ENCODE measurements at places on chromosomes 11 and 22.
A peak's percentile ranks its signal among the peaks of the same experiment; 100 is the strongest.

- DNase-seq: no peak
Observed at GRCh38 chr11:71188886-71189767, 63.2 kb downstream of the SHANK2 start.

DNA sequence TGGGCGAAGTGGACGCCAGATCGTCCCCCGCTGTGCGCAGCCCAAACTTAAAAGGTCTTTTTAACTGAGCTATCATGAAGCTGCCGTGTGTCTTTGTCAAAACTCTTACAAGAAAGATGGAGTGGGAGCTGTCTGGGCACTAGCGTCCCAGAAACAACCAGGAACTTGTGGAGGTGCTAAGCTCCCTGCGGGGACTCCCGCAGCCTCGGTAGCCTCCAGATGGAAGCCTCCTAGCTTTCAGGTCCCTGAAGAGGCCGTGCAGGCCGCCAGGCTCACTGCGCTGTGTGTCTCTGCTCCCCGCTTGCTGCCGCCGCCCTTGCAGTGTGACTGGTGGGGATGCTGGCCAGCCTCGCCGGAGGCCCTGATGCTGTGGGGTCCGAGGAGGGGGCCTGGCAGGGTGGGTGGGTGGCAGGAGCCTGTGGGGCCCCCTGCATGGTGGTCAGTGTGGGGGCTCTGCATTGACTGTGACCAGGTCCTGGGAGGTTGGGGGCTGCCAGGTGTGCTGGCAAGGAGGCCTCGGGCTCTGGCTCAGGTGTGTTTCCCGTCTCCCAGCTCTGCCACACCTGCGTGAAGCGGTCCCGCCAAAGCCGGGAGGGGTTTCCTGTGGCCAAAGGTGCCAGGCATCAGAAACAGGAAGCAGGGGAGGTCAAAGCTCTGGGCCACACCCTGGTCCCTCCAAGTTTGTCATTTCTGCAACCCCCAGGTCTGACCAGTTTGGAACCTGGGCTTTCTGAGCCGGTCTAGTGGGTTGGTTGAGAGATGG, 1.2 kb downstream of the TRABD start:
- no peak for DNase-seq

DNA sequence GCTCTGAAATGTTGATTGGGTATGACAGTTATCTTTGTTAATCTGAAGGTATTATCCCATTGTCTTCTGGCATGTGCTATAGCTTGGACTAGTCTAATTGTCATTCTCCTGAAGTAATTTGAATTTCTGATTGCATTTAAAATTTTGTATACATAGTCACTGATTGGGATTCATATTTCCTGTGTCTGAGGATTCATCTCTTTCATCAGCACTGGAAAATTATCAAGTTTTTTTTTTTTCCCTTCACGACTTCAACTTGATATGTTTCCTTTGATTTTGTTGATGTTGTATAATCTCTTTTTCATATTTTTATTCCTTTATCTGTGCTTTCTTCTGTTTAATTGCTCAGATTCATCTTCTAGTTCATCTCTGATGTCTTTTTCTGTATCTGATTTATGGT, 104.1 kb downstream of the DDX10 start:
- no peak for DNase-seq

GRCh38 chr22:26169315-26170111, at the start of gene SEZ6L:
Gene SEZ6L (plus strand): TSS chr22:26169462. CDS start chr22:26169670, 208 bp downstream.
- peak; percentile 37 for DNase-seq

DNA sequence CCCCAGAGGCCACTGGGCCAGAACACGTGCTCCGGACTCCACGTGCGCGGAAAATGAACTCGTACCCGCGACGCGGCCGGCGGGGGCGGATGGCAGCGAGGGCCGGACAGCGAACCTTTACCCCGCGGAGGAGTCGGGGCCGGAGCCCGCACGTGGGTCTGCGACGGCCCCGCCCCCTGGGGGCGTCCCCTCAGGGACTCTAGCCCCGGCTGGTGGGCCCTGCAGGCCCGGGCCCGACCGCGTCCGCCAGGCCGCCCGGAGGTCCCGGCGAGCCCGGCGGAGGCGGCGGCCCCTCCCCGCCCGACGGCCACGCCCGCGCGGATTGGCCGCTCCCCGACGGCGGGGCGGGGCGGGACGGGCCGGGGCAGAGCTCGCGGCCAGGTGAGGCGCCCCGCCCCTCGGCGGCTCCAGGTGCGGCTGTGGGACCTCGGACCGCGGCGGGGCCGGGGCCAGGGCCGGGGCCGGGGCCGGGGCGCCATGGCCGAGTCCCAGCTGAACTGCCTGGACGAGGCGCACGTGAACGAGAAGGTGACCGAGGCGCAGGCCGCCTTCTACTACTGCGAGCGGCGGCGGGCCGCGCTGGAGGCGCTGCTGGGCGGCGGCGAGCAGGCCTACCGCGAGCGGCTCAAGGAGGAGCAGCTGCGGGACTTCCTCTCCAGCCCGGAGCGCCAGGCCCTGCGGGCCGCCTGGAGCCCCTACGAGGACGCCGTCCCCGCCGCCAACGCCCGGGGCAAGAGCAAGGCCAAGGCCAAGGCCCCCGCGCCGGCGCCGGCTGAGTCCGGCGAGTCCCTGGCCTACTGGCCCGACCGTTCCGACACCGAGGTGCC, at the start of gene FAM83F:
FAM83F (plus strand) TSS at position 389 of the 827 bp plus-strand sequence; CDS start at position 478, 89 bp downstream.
- no peak for DNase-seq

GRCh38 chr11:130827451-130828377, 88.6 kb downstream of the SNX19 start:
- DNase-seq: peak; percentile 41

- no peak for DNase-seq
Observed at GRCh38 chr11:88313441-88313840, 24.1 kb downstream of the CTSC start.

GRCh38 chr11:15291885-15292284, 177.2 kb downstream of the INSC start:
- DNase-seq: no peak

DNA sequence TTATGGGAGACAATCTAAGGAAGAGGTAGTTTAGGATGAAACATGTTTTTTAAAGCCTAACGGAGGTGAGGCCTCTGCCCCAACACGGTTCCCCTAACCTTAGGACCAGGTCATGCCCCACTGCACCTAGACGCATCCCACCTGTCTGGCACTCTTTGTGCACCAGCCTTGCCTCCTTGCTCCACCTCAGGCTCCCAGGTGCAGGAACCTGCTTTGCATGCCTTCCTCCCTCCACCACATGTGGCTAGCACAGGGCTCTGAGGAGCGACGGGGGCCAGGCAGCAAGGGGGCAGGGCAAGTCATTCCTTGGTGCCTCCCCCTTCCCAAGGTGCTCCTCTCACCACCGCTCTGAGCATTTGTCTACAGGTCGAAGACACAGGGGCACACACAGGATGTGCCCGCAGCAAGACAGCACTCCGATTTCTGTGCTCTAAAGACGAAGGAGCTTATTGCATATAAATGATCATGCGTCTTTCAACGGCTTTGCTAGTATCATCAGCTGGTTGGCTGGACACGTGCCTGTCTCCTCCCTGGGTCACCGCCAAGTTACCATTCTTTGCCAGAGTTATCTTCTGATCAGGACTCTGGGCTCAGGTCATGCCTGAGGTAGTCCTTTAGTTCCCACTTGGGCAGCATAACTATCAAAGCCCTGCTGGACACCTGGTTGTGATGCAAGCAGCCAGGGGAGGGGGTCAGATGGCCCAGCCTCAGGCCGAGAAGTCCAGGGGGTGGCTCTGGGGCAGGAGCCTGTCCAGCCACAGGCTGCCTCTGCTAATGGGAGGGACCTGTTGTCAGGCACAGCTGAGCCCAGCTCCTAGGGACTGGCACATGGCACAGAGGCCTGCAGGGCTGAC, 172.0 kb upstream of the NTM start:
- no peak for DNase-seq

GRCh38 chr11:120350637-120351036, 14.4 kb downstream of the ARHGEF12 start:
- no peak for DNase-seq

GRCh38 chr11:32034680-32035079, 56.2 kb upstream of the RCN1 start:
- no peak for DNase-seq

GRCh38 chr11:65613091-65613928, 711 bp downstream of the MAP3K11 start:
- DNase-seq: no peak

GRCh38 chr22:19517171-19517500, 7.1 kb downstream of the CLDN5 start:
- no peak for DNase-seq

DNA sequence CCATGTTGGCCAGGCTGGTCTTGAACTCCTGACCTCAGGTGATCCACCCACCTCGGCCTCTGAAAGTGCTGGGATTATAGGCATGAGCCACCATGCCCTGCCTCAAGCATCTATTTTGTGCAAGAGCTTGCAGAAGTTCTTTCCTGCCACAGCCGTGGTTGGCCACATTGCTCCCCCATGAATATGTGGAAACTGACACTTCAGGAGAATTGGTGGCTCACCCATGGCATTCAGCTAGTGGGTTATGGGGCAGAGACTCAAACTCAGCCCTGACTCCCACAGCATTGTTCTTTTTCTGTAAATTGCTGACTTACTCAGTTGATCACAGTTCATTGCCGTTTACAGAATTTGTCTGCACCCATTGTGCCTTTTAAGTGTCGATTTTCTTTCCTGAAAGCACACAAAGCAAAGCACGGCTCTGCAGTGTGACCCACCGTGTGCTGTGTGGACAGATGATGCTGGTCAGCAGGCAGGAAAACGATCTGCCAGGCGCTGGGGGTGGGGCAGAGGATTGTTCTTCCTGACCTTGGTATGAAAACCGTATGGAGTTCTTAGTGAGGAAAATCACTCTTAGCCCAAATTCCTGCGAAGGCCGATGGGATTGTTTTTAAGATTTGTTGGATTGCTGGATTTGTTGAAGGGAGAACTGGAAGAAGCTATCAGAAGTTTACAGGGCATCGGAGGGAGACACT, 115.6 kb downstream of the PTPRJ start:
- peak; percentile 16 for DNase-seq

- no peak for DNase-seq
Observed at GRCh38 chr11:120386774-120387371, 50.7 kb downstream of the ARHGEF12 start.

DNA sequence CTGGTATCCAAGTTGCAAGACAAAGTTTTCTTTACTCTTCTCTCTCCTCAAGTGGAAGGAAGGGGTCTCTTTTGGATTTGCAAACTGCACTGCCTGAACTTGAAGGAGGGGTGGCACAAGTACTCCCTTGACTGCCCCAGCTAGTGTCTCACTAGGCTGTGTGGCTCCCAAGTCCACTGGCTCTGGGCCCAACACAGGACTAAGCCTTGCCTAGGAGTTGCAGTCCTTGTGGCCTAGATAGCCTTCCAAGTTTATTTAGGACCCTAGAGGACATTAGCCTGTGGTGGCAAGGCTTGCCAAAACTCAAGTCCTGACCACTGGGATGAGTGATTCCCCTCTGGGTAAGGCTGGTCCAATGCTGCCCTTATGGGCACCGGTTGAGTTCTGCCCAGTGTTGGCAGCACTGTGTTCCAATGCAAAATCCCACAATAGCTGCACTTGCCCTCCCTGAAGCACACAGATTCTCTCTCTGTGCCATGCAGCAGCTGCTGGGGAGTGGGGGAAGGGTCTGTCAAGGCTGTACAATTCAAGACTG, 10.2 kb upstream of the WEE1 start:
- DNase-seq: no peak

GRCh38 chr11:86889001-86889341, 66.2 kb downstream of the FZD4 start:
- DNase-seq: peak; percentile 8

DNA sequence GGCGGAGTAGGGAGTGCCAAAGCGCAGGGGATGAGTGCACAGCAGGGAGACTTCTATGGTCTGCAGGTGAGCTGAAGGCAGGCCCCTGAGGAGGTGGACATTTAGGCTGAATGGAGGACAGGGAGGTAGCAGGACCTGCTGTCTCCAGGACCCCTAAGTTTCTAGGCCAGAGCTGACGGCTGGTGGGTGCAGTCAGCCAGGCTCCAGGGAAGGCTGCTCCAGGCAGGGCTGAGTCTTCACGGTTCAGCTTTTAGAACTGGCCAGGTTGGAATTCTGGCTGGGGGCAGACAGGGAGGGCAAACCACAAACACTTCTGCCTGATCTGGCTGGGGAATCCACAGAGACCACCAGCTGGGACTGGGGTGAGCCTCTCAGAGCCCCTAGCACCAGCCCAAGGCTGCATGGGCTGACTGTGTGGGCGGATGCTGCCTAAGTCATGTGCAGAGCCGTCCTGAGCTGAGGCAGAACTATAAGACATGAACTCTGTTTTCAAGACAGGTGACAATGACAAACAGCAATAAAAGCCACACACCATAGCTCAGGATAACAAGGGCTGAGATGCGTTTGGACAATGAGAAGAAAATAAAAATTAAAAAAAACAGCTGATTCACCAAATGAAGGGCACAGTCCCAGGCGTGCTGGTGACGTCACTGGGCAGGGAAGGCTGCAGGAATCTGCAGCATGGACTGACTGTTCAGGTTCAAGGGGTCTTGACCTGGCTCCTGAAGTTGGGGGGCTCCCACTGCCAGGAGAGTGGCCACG, 10.4 kb upstream of the MALAT1 start:
- no peak for DNase-seq

DNA sequence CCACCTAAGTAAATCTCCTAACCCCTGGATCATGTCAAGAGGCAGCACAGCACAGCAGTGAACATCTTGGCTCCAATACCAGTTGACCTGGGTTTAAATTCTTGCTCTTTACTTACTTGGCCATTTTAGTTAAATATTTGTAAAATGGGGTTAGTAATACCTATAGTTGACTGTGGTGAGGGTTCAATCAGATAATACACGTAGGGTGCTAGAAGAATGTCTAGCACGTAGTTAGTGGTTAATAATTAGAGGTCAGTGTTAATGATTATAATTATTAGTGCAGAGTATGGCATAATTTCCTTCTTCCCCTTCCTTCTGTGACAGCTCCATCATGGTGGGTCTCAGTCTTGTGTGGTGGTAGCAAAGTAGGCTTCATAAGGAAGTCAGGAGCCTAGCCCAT, 520.8 kb downstream of the INSC start:
- no peak for DNase-seq

GRCh38 chr11:122998727-122999366, 17.2 kb upstream of the BSX start:
- DNase-seq: no peak

DNA sequence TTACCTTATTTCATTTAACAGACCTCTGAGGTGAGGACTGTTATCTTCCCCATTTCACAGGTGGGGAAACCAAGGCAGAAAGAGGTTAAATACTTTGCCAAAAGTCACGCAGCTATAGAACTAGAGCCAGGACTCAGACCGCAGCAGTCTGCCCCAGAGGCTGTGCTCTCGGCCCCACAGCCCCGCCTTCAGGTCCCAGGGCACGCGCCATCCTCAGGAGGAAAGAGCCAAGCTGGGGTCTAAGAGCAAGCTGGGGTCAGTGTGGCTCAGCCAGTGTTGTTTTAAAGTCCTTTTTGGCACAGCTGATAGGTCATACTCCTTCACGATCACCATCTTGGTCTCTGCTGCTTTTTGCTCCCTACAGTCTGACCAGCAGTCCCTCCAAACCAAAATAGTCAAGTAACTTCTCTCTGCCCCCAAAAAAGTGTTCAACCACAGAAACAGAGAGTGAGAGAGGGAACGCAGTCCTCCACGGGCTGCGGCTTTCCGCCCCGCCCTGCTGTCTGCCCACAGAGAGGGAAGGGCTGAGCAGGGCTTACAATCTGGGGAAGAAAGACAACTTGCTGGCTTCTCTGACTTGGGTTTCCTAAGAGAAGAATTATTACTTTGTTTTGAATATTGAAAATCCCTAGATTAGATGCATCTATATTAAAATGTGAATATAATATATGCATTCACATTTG, 137.2 kb upstream of the OPCML start:
- peak; percentile 89 for DNase-seq
